Body of pancreas (tissue), 4 donors: ENCODE measurements at places on chromosomes 3 and 15. TPM values are rescaled to one million over a fixed set of nuclear protein-coding genes. Genes with fewer than 3 reads are reported as not detected.

DNA sequence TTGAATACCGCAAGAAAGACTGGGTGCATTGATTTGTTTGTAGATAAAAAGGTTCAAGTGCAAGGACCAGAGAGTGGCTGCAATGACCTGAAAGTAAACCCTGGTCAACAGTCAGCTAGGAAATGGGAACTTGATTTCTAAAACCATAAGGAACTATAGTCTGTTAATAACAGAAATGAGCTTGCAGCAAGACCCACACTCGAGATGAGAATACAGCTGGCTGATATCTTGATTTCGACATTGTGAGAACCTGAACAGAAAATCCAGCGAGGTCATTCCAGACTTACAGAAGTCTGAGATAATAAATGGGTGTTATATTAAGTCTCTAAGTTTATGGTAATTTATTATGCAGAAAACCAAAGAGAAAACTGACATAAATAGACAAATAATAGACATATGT is 177.3 kb downstream of the NFKBIZ start:
- DNase-seq: no peak

- no peak for DNase-seq
These were observed 53.3 kb downstream of the PPP2R3A start for GRCh38 chr3:136018876-136019275.

GRCh38 chr15:44706946-44707636 is 4.0 kb downstream of the PATL2 start:
- no peak for DNase-seq

DNA sequence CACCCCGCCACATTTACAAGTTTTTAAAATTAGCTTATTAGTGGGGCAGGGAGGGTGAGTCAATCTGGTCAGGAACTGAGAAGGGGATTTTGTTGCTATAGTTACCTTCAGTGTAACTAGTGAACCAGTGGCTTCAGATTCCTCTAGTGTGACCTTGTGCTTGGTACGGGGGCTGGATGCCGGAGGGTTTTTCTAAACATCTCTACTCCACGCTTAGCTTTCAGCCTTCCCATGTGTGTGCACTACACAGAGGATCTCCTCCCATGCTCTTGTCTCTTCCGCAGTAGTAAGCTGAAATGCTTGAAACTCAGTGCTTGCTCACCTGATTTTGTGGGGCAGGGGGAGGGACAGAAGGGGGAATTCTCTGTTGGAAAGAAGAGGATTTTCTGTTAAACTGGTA is 67.9 kb upstream of the AKAP13 start:
- DNase-seq: no peak

SNTN gene
- not detected for total RNA-seq

CLDN18 gene
- 10.1 TPM for total RNA-seq

- no peak for DNase-seq
These were observed 174.2 kb upstream of the FRMD4B start for GRCh38 chr3:69560116-69560515.

- DNase-seq: no peak
These were observed 11.5 kb downstream of the APH1B start for GRCh38 chr15:63288778-63289378.

P3H2 gene
- 35.5 TPM for total RNA-seq

CRABP1 gene
- total RNA-seq: 1.6 TPM

GRCh38 chr15:51267703-51268083 is 70.7 kb downstream of the CYP19A1 start:
- no peak for DNase-seq

- no peak for DNase-seq
These were observed 534.1 kb upstream of the KCNMB2 start for GRCh38 chr3:178002113-178002512.

TTLL13 gene
- not detected for total RNA-seq

DNA sequence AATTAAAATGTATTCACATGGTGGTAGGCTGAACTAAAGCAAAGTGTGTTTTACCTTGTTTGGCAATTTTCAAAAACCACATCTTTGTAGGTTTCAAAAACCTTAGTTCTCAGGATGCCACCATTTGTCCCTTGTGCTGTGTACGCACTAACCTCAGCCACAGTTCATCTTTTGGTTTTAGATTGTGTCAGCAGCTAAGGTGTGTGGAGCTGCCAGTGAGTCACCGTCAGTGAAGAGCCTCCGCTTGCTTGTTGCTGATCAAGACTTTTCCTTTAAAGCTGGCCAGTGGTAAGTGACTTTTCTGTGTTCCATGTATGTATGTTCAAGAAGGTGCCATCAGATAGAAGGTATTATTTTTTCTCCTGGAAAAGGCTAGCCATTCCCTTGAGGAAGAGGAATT is 21.1 kb downstream of the OXNAD1 start:
- no peak for DNase-seq

DNA sequence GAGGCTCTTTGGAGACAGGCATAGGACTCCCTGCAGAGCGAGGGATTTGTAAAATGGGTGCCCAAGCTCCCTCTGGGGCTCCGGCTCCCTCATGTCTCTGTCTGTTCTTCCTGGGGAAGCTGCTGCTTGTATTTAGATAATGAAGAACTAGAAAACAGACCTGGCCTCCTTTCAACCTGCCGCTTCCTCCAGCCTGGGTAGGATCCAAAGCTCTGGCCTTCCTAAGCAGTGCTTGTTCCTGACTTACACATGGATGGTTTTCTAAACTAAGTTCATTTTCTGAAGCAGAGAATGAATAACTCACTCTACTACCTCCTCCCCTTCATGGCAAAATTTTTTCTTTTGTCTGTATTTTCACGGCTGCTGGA is 36.9 kb upstream of the MYZAP start:
- no peak for DNase-seq

PLXND1 gene
- total RNA-seq: 47.7 TPM

GRCh38 chr15:66878761-66879160 is 176.7 kb downstream of the SMAD6 start:
- DNase-seq: no peak

GRCh38 chr15:25965326-25965725 is 102.2 kb upstream of the ATP10A start:
- no peak for DNase-seq

ARID3B gene
- total RNA-seq: 22.4 TPM

DNA sequence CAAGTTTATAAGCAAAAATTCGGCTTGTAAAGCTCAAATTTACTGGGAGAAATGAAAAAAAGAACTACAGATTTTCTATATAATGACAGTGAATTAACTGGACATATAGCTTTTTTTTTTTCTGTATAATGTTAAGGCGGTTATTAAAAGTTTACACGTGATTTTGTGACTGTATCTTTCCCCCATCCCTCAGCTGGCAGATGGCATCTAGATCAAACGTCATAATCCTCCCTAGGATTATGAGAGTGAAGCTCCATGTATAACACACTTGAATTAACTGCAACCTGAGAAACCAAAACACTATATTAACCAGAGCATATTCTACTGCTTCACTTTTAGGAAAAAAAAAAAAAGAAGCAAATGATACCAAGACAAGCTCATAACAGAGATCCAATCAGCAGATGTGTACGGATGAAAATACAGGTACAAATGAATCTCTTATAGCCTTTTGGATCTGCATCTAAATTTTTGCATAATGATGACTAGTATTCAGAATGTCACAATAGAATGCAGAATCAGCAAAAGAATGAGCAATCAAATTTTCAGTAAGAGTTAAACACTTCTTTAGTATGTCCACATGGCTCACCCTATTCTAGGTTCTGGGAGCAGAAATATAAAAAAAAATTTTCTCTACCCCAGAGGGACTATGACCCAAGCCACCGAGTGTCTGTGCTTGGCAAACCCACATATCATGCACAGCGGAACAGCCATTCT is 12.4 kb downstream of the MOBP start:
- no peak for DNase-seq

GRCh38 chr3:18747383-18747782 is 322.2 kb upstream of the SATB1 start:
- DNase-seq: no peak

DNA sequence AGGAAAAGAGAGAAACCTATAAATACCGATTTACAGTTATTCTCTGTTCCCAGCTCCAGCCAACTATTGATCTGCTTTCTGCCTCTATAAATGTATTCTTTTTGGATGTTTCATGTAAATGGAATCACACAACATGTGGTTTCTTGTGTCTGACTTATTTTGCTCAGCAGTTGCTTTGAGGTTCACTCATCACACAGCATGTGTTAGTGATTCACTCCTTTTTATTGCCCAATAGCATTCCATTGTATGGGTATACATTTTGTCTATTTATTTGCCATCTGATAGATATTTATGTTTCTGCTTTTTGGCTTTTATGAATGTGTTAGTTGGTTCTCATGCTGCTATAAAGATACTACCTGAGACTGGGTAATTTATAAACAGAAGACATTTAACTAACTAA is 23.6 kb downstream of the CCR1 start:
- DNase-seq: no peak

PARP14 gene
- total RNA-seq: 31.9 TPM

GRCh38 chr3:98521897-98522543 is 682 bp downstream of the CLDND1 start:
- DNase-seq: peak; percentile 53

SCG5 gene
- 49.4 TPM for total RNA-seq

GRCh38 chr3:183554377-183554776 is 1.1 kb downstream of the KLHL6 start:
- no peak for DNase-seq

GRCh38 chr3:146307456-146307725 is 56.5 kb upstream of the PLSCR4 start:
- DNase-seq: no peak

SEMA3B gene
- 71.1 TPM for total RNA-seq

DNA sequence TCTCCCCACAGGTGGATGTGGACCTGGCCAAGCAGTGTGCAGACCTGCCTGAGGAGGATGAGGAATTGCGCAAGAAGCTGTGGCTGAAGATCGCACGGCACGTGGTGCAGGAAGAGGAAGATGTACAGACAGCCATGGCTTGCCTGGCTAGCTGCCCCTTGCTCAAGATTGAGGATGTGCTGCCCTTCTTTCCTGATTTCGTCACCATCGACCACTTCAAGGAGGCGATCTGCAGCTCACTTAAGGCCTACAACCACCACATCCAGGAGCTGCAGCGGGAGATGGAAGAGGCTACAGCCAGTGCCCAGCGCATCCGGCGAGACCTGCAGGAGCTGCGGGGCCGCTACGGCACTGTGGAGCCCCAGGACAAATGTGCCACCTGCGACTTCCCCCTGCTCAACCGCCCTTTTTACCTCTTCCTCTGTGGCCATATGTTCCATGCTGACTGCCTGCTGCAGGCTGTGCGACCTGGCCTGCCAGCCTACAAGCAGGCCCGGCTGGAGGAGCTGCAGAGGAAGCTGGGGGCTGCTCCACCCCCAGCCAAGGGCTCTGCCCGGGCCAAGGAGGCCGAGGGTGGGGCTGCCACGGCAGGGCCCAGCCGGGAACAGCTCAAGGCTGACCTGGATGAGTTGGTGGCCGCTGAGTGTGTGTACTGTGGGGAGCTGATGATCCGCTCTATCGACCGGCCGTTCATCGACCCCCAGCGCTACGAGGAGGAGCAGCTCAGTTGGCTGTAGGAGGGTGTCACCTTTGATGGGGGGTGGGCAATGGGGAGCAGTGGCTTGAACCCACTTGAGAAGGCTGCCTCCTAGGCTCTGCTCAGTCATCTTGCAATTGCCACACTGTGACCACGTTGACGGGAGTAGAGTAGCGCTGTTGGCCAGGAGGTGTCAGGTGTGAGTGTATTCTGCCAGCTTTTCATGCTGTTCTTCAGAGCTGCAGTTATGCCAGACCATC is 8.6 kb downstream of the VPS18 start:
- no peak for DNase-seq

- DNase-seq: peak; percentile 33
These were observed 15.8 kb upstream of the ALDH1A3 start for GRCh38 chr15:100863796-100864267.

GRCh38 chr3:53166781-53167291 is 5.8 kb downstream of the PRKCD start:
- no peak for DNase-seq

NR2E3 gene
- not detected for total RNA-seq

HYAL1 gene
- total RNA-seq: 13.0 TPM

DNA sequence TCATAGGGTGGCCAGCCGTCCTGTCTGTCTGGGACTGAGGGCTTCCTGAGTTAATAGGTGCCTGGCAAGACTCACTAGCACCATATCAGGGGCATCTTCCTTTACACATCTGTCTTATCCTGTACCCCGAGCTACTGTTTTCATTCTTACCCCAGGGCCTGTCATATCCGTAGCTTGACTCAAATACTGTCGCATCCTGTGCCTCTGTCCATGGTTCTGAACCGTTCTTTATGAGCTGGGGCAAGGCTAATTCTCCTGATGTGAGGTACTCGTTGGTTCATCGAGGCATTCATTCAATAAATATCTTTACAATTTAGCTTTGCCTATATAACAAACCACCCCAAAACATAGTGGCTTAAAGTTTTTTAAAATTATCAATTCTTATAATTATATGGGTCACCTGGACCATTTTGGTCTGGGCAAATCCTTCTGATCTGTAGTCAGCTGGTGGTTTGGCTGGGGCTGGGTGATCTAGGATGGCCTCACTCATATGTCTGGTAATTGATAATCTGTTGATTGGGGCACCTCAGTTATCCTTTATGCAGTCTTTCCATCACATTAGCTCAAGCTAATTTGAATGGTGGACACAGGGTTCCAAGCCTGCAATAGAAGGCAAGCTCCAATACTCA is 121.2 kb downstream of the TLE3 start:
- peak; percentile 38 for DNase-seq

SLC28A2 gene
- 2.3 TPM for total RNA-seq

SEMA6D gene
- total RNA-seq: 13.5 TPM

DNA sequence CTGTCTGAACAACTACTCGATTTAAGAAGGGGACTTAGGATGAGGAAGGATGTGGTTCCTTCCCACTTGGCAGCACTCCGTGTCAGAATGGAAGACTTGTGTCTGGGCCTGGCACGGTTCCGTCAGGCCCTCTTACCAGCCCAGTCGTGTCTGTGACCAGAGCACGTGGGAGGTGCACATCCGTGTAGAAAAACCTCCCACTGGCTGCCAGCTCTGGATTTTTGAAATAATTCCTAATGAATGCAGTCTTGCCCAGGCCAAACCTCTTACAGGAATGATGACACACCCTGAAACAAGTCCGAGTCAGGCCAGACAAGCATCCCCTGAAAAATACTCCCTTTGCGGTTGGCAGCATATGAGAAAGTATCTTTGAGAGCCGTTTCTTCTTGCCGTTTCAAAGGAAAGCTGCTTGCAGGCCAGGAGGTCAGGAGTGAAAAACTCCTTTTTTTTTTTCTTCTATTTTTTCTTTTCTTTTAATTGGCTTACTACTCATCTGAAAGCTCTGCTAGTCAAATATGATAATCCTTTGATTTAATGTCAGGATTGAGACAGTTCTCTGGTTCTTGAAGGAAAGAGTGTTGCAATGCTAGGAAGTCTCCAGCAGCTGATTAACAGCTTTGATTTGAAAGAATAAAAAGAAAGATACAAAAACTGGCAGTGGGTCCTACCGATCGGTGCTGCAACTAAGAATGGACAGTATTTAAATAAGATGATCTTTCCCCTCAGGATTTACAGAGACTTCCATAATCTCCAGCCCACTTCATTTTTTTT is 19.8 kb downstream of the IL1RAP start:
- peak; percentile 59 for DNase-seq

ZMYND10 gene
- total RNA-seq: 2.3 TPM

- DNase-seq: no peak
These were observed 155.6 kb upstream of the TSC22D2 start for GRCh38 chr3:150252462-150252861.

ZNF860 gene
- total RNA-seq: 2.6 TPM

GRCh38 chr3:187188931-187189330 is 8.4 kb upstream of the RTP1 start:
- no peak for DNase-seq

CCNB2 gene
- 0.26 TPM for total RNA-seq

- no peak for DNase-seq
These were observed 40.8 kb downstream of the EIF2AK4 start for GRCh38 chr15:39974656-39975230.

GRCh38 chr3:111762537-111762936 is 96.5 kb upstream of the PHLDB2 start:
- no peak for DNase-seq
